ENCODE measurements at places on chromosomes 2 and 18.

- DNase-seq, result no peak
Observed at GRCh38 chr2:154762638-154763037, 64.1 kb downstream of the KCNJ3 start.

GRCh38 chr2:63484901-63485300, 103.4 kb downstream of the WDPCP start:
- DNase-seq, result no peak

DNA sequence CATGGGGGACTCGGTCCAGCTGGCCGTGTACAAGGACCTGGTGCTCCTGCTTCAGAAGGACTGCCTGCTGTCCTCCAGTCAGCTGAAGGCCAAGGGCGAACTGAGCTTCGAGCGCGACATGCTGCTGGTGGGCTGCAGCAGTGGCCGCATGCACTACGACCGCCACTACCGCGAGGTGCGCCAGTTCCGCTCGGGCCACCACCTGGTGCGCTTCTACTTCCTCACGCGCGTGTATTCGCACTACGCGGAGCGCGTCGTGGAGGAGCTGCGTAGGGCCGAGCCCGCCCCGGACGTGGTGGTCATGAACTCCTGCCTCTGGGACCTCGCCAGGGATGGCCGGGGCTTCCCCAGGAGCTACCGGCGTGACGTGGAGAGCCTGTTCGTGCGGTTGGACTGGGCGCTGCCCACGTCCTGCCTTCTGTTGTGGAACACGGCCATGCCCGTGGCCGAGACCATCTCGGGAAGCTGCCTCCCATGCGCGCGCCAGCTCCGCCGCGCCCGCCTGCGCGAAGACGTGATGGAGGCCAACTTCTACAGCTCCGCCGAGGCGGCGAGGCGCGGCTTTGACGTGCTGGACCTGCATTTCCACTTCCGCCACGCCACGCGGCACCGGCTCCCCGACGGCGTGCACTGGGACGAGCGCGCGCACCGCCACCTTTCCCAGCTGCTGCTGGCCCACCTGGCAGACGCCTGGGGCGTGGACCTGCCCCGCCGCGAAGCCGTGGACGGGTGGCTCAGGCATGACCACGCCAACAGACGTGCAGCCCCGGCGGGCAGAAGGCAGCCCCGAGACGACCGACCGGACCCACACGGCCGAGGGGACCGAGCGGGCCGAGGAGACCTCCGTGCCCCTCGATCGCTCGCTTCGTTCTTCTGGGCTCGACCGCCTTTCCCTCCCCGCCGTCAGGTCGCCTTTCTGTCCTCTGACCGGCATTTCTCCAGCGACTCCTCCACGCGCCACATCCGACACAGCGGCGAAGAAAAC, 293.9 kb upstream of the ERBB4 start:
- no peak for DNase-seq

GRCh38 chr18:24138409-24138788, 463 bp upstream of the CABYR start:
- DNase-seq, result no peak

DNA sequence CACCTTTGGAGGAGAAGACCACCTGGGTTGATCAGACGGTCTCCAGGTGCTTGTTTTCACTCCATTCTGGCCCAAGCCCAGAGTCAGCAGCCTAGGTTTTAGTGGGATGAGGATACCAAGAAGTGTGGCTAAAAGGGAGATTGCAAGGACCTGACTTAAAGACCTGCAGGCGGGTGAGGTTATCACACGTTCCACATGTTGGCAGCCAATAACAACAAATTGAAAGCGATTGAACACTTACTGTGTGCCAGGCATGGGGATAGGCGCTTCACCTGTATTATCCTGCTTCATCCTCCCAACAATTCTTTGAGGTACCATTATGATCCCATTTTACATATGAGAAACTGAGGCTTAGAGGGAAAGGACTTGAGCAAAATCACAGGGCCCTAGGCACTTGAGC, 5.0 kb downstream of the ARL4C start:
- DNase-seq, result no peak

DNA sequence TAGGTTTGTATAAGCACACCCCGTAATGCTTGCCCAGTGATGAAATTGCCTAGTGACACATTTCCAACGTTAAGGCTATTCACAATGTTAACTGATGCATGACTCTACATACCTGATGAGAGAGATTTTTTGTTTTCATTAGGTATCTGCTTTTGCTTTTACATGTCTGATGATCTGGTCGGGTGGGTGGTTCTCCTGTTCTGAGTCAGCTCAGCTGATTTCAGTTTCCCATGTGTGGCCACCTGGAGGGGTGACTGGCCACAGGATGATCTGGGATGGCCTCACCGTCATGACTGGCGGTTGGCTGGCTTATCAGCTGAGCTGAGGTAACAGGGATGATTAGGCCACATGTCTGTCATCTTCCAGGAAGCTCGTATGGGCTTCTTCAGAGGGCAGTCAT, 33.8 kb upstream of the ACYP2 start:
- no peak for DNase-seq

DNA sequence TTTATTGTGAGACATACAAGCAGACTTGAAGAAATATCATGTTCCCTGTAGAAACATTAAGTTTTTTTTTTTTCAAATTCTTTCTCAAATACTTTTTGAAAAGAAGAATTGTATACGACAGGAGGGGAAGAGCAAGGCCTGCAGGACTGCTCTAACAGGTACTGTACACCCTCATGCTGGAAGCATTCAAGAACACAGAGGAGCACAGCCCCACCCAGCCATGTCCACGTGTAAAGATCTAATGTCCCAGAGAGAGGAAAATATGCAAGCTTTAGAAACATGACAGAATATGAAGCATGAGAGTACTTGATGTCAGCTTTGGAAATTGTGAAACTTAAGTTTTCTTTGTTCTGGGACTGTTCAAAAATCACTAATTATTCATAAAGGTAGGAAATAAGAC, 191.6 kb downstream of the TTC32 start:
- no peak for DNase-seq

- DNase-seq, result no peak
Observed at GRCh38 chr2:132652474-132652873, 17.5 kb downstream of the LYPD1 start.

- DNase-seq, result no peak
Observed at GRCh38 chr2:213253162-213253561, 31.1 kb upstream of the SPAG16 start.

- DNase-seq, result no peak
Observed at GRCh38 chr2:70797506-70797905, 7.1 kb upstream of the FIGLA start.

Data from activated T-helper 1 cell treated with Interleukin-2 at 50 U/mL for 16 hours (primary cell).